ENCODE measurements at places on chromosomes 7 and 10.

GRCh38 chr7:135204341-135204749 lies 7.0 kb downstream of the WDR91 start:
- no peak for DNase-seq

DNA sequence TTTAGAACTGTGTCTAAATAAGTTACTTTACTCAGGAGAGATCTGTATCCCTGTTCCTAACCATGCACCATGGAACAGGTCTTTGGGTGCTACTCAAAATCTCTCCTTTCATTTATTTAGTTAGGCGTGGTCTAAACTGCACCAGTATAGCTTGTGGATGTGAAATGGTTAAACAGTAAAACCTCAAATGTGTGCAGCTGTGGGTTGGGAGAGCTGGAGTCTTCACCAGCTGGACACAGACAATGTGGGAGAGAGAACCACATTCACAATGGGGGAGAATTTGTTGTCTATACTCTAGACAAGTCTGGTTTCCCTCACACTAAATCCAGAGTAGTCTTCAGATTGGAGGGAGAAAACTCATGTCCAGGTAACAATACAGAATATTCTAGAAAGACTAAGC lies 31.2 kb upstream of the IKZF1 start:
- DNase-seq = no peak

DNA sequence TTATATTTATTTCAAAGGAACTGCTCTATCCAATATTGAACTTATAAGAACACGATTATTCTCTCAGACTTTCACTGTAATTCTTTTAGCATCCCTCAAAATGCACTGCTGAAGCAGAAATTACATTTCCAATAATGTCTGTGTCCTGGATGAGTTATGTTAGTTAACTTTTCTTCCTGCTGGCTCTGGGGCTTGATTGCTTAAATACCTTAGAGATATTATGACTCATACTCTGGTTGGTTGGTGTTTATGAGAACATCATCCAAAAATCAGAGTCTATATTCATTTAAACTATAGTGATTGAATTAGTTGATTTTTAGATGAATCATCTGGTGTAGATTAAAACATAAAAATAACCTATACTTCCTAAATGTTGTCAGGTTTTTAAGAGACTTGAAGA lies 246.3 kb upstream of the VWC2 start:
- DNase-seq = no peak

- DNase-seq = no peak
Measured at GRCh38 chr7:51278797-51279196, 37.8 kb downstream of the COBL start.

DNA sequence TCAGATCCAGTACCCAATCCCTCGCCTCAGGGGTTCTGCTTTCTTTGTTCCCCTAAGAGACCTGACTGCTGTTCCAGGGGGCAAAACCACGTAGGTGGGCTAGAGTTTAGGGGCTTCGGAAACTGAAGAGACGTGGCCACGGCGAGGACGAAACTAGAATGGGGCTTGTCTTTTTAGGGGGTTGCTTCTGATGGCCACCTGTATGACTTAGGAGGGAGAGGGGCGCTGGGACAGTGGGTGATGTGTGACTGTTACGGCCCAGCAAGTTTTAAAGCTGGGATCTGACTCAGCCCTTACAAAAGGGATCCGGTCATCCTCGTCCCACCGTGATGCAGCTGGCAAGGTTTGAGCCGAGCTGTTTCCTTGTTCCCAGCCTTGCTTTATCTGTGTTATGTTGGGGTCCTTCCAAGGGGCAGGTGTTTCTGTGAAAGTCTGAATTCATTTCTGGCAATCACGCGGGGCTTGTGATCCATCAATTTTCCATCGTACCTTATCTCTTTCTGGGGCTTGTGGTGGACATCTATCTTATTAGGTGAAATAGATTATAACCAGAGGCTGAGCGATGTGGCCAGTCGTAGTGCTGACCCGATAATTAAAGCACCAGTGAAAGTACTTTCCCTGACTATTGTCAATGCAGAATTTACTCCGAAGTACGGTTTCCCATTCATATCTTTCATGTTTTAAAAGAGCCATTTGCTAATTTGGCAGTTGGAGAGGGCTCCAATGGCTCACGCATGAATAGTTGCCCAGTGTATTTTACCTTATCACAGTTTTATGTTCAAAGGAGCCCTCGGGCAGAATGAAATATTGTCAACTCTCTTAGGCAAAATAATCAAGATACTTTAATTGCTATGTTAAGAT lies 830 bp downstream of the MET start:
- DNase-seq = no peak

DNA sequence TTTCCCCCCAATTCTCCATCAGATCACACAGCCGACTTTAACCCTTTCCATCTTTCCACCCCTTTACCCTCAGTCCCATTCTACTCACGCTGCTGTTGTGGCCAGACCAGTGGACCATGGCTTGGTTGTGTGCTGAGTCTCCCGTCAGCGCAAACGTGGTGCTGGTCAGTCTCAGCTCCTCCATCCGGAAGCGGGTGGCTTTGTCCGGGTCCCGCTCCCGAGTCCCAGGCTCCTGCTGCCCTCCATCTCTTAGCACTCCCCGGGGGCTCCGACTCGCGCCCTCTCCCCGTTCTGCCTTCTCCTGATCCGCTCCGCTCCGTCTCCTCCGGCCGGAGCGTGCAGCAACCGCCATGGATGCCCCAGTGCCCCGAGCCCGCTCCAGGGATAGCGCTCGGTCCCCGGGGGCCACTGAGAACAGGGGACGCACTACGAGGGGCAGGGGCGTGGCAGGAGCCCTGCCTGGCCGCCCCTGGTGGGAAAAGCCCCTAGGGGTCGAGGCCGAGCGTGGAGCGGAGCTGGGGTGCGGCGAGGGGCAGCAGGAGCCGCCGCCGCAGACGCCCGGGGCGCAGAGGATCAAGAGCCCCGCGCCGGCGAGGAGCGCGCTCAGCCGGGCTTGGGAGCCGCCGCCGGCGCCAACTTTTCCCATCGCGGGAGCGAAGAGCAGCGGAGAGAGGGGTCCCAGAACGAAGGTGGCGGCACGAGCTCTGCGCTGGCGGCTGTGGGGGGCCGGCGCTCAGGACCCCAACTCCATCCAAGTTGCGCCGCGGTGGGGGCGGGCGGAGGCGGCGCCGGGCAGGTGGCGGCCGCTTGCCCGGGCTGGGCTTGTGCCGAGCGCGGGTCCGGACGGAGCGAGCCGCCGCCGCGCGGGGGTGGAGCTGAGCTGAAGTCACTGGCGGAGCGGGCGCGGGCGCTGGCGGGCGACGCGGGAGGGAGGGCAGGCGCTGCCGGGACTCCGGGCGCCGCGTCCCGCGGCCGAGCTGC lies at the start of gene SORCS1:
Gene SORCS1, minus strand, starts transcription at position 826 of the 981 bp plus-strand sequence.
- no peak for DNase-seq

GRCh38 chr10:116211682-116212081 lies 61.3 kb downstream of the GFRA1 start:
- no peak for DNase-seq

DNA sequence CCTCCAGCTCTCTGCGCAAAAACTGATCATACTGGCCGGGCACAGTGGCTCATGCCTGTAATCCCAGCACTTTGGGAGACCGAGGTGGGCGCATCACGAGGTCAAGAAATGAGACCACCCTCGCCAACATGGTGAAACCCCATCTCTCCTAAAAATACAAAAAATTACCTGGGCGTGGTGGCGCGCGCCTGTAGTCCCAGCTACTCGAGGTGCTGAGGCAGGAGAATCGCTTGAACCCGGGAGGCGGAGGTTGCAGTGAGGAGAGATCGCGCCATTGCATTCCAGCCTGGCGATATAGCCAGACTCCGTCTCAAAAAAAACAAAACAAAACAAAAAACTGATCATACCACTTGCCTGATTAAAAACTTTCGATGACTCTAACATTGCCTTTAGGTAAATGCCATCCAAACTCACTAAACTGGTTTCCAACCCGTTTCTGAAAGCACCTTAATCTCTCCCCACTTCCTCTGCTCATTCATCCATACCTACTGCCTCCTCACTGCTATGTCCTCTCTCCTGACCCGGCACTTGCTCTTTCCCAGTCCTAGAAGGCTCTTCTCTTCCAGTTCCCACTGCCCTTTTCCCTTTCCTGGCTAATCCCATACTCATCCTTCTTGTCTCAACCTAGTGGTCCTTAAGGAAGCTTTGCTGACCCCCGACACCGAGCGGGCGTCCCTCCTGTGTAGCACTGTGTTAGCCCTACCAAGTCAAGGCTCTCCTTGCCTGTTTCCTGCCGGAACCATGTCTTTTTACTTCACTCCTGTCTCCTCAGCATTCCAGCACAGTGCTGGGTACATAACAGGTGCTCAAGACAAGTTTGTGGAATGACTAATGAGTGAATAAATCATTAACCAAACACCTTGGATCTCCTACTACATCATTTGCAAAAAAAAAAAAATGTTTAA lies 686 bp upstream of the MIOS start:
- no peak for DNase-seq
